Cardiac septum (tissue), 1 donor: ENCODE measurements at places on chromosomes 13 and 19. TPM values are rescaled to one million over a fixed set of nuclear protein-coding genes. Genes with fewer than 3 reads are reported as not detected.

The RGCC gene
- 41.4 TPM for total RNA-seq

The SHD gene
- not detected for total RNA-seq

The ING1 gene
- 6.6 TPM for total RNA-seq

- no peak for DNase-seq
Measured at GRCh38 chr13:111158136-111158805, 43.2 kb downstream of the ARHGEF7 start.

GRCh38 chr13:111539252-111539651, 218.8 kb downstream of the TEX29 start:
- DNase-seq, result peak; percentile 38

DNA sequence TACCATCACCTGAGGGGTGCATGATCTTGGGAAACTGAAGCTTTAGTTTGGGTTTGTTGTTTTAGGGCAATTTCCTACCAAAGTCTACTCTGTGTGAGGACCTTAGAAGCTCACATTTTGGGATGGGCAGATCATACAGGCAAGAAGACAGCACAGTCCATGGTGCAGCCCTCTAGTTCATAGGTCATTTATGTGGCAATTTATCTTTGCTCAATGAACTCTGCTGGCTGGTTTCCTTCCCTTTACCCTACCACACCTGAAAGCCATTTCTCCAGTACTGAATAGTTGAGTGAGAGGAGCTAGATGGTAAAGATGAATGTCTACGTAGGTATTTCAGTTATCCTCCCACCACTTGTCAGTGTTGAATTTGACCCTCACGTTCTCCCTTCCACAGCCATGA, 87.5 kb upstream of the KLF12 start:
- DNase-seq, result no peak

DNA sequence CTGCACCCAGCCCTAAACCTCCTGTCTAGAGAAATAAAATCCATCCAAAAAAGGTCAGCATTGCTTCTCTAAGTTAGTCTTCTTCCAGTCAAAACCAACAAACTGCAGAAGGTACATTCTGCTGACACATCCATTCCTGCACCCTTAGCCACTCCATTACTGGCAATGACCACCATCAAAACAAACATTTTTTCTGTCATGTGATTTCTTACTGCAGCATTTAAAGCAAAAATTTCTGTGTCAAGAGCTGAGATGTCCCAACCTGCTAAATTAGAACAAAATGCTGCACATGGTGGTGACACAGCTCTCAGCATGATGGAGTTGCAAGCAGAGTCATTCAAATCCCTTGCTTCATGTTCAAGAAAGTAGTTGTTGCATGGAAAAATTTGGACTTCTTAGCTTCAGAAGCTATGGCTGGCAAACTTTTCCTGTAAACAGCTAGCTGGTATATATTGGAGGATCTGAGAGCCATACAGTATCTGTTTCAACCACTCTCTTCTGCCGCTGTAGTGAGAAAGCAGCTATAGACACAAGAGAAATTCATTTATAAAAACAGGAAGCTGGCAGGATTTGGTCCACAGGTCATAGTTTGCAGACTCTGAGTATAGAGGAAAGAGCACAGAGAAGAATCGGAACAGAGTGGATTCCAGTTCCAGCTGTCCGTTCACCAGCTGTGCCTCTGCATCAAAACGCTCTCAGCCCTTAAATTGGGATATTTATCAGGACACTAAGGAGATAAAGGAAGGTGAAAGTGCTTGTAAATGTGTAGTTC, 17.4 kb downstream of the RUBCNL start:
- DNase-seq, result no peak

DNA sequence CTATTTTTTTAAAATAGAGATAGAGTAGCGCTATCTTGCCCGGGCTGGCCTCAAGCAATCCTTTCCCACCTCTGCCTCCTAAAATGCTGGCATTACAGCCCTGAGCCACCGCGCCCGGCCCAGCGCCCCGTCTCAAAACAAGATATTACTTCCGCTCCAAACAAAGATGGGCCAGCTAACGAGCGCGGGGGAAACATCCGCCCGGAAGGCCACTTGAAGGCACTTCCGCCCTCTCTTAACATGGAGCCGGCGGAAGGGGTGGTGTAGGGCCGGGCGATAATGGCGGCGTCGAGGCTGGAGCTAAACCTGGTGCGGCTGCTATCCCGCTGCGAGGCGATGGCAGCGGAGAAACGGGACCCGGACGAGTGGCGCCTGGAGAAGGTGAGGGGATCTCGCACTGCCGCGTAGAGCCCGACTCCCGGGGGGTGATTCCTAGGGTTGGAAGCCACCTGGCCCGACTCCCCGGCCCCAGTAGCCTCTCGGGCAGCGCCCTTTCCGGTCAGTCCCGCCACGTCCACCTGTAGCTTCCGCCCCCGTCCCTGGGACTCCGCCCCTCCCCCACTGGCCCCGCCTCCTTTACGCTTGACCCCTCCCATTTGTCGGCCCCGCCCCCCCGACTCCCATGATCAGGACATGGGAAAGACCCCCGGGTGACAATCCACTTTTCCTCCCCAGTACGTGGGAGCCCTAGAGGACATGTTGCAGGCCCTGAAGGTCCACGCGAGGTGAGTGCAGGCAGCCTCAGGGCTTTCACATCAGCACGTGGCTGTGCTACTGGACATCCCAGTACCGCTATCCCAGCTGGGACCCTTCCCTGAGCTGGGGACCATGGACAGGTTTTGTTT, at the start of gene USE1:
USE1 (plus strand) TSS at position 231 of the 845 bp plus-strand sequence; CDS start at position 280, 49 bp downstream.
- peak; percentile 96 for DNase-seq

- no peak for DNase-seq
Measured at GRCh38 chr13:91247768-91248167, 99.7 kb upstream of the MIR17HG start.

- DNase-seq, result no peak
Measured at GRCh38 chr19:5251096-5252065, 89.2 kb downstream of the PTPRS start.

GRCh38 chr19:18634612-18635297, 2.1 kb upstream of the KLHL26 start:
- DNase-seq, result no peak

DNA sequence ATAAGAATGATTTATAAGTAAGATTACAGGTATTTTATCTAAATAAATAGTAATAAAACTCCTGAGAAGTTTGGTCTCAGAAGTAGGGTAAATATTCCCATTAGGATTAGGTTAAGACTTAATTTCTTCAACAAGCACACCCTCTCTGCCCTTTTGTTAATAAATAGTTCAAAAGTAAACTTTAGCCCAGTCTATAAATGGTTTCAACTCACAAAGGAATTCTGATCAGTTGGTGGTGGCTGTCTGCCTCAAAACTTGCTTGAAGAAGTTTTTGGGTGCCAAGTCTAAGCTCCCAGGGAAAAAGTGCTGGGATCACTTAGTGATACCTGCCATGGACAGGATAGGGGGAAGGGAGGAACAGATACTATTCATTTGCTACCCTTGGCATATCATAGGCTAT, 22.9 kb downstream of the MBNL2 start:
- DNase-seq, result no peak

DNA sequence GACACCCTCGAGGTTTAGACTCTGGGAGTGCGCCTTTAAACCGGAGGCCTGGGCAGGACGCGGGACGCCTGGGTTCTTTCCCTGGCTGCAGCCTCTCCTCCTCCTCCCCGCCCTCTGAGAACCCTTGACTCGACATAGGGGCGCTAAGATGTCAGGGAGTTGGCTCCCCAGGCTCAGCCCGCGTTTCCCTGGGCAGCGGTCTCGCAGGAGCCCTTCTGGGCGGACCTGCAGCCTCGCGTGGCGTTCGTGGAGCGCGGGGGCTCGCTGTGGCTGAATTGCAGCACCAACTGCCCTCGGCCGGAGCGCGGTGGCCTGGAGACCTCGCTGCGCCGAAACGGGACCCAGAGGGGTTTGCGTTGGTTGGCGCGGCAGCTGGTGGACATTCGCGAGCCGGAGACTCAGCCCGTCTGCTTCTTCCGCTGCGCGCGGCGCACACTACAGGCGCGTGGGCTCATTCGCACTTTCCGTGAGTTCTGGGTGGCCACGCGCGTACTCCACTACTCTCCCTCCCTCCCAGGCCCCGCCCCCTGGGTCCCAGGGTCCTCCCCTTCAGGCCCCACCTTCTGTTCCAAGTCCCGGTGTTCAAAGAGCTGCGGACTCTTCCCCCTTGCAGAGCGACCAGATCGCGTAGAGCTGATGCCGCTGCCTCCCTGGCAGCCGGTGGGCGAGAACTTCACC, 1.3 kb downstream of the ICAM5 start:
- DNase-seq, result no peak

DNA sequence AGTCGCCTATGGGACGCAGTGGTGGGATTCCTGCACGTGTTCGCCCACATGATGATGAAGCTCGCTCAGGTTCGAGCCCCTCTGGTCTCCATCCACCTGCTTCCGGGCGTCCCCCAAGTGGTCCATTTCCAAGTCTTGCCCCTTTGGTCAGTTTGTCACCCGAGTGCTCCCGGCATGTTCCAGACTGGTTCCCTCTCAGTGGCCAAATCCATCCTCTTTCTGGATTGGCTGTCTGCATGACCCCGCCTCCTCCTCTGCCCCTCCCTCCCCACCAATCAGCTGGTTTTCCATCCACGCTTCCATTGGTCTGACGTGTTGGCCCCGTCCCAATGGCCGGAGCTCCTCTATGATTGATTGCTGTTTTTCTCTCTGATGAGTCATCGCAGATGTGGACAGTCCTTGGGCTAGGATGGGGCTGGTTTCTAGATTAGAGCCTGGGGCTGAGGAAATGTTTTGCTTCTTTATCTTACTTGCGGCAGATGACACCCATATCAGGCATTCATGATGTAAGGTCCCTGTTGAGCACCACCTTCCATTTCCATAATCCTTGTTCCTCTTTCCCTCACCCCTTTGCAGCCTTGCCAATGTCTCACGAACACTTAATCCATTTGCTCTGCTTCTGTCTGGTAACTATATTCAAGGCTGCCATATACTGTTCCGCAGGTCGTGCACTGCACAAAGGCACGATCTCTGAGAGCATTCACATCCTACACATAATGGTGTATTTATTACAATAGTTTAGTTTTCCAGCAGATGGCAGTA, 73.8 kb downstream of the MAP4K1 start:
- no peak for DNase-seq
